MG63 (cell line): ENCODE measurements at places on chromosomes 5 and 9. TPM values are rescaled to one million over a fixed set of nuclear protein-coding genes. Genes with fewer than 3 reads are reported as not detected.

Gene STPG3
- total RNA-seq, result not detected in 2 replicates

Gene TRIM32
- total RNA-seq, result 14.2 and 25.1 TPM in 2 replicates

Gene LOX
- total RNA-seq, result 334 and 360 TPM in 2 replicates

Gene DBH
- total RNA-seq, result not detected in 2 replicates

Gene CXCL14
- total RNA-seq, result 0.76 TPM in 1 of 2 replicates, not detected in the other

Gene NUTM2F
- total RNA-seq, result not detected in 2 replicates

Gene CYSRT1
- total RNA-seq, result 0.89 and 1.5 TPM in 2 replicates

Gene CSF1R
- total RNA-seq, result 0.26 TPM in 1 of 2 replicates, not detected in the other

DNA sequence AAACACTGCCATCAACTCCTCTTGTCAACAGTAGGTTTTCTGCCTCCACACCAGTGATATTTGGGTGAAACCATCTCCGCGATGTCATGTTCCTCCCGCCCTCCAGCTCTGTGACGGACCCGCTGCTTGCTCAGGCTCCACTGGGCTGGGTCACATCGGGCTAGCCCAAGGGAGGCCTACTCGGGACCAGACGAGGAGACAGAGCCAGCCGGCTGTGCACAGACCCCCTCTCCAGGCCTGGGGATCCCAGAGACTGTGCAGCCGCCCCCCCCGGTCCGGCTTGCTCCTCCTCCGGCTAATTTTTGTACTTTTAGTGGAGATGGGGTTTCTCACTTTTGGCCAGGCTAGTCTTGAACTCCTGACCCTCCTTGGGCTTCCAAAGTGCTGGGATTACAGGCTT is 202.4 kb upstream of the PRDM9 start:
- DNase-seq, result no peak

- no peak for DNase-seq
Observed at GRCh38 chr9:78239506-78239905, 3.6 kb downstream of the CEP78 start.

DNA sequence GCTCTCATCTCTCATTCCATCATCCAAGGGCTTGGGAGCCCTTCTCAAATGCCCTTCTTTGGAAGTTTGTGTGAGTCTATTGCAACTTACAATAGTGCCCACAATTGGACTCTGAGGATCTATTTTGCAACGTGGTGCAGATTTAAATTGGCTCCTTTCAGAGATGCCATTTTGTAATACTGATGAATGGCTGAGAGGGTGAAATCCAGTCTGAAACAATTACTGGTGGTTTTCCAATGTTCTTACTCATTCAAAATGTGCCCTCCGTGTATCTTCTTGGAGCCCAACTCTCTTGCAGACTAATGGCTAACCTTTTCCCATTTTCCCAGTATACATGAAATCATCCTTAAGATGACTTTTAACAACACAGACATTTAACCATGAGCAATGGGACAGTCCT is 6.1 kb downstream of the ZNF462 start:
- DNase-seq, result no peak

GRCh38 chr5:55594671-55595070 is 59.9 kb upstream of the PLPP1 start:
- DNase-seq, result no peak

DNA sequence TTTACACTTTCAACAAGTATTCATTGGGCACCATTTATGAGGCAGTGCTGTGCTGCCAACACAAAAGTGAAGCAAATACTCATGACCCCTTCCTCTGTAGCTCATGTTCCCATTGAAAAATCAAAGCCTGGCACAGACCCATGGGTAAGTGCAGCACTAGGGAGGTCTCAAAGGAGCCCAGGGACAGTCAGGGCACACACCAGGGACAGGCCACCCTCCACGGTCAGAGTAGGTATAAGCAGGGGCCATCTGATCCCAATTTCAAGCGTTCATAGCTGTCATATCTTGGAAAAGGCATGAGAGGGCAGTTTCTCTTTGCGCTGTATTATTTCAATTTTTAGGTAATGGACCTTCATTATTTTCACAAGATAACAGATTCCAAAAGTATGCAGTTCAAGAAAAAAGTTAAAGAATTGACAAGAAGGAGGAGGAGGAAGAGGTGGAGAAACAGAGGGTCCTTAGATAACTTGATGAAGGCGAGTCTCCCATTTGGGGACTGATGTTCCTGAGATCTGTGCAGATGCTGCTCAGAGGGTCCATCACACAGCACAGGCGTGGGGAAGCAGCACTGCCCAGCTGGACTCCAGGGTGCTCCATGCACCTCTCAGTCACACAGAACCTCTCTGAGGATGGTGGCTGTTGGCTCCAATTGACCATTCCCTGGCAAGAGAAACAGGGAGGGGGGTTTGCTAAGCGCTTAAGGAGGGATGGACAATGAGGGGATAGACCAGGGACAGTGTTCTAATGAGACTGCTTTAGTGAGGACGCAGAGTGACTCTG is 7.5 kb downstream of the CTSL start:
- DNase-seq, result no peak

DNA sequence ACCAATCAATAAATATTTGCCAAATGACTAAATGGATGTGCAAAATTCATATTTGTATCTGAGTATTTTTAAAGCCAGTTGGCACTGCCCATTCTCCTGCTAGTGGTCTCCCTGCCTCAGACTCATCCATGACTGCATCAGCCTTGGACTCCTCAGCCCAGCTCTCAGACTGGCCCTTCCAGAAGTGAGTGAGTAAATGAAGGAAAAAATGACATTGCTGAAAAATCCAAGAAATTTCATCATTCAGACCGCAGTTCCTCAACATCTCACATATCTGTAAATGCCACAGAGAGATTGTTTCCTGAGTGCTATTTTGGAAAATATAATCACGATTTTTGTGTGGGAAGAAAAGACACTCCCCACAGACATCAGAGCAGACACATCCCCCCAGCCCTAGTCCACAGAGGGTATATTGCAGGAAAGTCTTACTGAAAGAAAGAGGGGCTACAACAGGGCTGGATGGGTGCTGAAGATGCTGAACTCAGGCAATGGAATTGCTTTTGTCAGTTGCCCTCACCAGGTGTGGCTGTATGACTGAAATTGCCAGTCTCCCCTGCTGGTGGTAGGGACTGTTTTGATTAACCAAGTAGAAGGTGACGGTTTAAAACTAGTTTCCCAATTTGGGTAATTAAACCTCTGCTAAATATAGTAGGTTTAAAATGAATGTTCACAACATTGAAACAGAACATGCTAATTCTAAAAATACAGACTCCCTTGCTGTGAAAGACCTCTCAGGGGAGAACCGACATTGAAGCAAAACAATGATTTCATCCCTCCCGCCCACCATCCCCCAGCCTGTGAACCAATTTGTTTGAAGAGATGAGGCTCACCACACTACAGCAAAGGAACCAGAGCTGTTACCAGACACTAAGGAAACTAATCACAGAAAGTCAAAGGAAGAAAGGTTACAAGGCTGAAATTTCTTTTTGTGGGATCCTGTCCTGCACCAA is 158.8 kb downstream of the DEPDC1B start:
- DNase-seq, result no peak

GRCh38 chr5:106601620-106602019 is 1069.1 kb downstream of the EFNA5 start:
- no peak for DNase-seq

DNA sequence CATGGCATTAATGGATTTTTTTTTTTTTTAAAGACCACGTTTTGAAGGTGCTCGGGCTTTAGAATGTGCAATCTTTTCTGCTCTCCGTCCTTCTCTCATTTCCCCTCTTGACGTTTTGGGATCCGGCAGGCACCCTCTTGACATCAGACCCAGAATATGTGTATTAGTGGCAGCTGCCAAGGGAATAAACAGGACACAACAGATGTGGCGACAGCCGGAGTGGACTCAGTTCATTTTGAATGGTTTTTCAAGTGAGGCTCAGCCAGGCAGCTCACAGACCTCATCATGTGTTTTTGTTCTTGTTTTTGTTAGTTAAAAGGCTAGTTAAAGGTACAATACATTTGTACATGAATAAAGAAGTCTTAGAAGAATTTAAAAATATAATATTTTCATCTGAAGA is 365.0 kb upstream of the SEMA6A start:
- DNase-seq, result no peak

DNA sequence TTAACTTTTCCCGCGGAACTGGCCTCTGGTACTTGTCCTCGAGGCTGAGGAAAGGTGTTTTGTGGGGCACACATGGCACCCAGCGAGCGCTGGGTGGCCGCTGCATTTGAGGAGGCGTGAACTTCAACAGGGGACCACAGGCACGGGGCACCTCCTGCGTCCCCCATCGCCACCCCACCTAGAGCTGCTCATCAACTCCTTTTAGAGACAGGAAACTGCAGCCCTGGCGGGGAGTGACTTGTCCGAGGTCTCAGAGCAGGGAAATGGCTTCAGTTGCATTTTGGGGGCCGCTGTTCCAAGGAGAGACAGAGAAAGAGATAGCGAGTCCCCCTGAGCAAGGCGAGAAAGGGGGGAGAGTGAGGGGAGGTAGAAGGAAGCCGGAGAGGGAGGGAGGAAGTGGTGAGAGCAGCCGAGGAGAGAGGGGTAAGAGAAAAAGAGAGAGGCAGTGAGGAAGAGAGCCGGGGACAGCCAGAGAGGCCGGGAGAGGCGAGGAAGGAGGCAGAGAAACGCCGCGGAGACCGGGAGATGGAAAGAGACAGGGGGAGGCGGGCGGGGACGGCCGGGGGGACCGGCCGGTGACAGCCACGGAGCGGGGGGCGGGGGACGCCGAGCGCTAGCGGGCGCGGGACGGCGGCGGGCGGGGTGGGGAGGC is 12.5 kb upstream of the LHX2 start:
- no peak for DNase-seq

DNA sequence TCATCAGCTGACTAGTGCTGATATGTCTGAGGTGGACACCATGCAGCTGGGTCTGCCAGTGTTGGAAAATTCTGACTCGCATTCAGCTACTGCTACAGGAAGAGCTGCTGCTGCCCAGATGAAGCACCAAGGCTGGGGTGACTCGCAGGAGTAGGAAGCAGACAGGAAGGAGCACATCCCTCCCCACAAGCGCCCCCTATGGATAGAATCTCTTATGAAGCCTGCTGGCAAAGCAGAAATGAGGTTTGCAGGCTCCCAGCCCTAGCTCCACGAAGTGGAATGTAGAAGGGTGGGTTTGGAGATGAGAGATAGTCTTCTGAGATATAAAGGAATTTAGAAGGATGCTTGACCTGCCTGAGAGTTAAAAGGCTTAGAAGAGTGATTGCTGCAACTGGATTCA is 443.0 kb downstream of the ACTL7B start:
- DNase-seq, result peak; percentile 13

DNA sequence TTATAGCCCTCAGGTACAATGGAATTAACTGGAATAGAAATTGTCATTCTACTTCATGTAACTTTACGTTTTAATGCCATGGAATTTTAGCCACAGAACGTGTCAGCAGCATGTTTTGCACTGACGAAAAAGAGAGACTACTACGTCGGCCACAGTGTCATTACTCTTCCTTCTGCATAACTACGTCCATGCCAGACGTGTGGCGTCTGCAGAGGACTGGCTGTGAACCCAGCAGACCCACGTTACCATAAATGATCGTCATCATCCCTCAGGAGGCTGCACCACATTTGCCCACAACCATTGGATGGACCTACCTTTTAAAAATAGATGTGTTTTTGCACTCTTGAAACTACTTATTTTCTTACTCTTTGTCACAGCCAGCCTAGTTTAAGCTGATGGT is 63.8 kb upstream of the ATG10 start:
- DNase-seq, result no peak

- peak; percentile 56 for DNase-seq
Observed at GRCh38 chr5:159908591-159908940, 7.7 kb upstream of the ADRA1B start.

DNA sequence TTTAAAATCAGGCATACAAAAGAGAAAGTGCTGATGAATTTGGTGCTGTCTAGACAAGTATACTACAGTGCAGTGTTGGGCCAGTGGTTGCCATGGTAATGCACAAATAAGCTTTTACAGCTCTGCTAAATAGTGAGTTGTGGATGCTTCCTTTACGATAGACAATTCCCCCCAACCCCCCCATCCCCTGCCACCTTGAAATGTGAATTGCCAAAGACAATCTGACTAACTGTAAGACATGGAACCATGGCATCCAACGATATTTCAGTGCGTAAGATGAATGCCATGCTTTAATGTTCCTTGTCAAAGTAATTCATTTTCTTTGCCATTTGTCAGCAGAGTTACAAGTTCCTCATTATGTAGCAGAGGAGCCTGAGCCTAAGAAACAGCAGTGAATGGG is 91.5 kb upstream of the NREP start:
- DNase-seq, result no peak
